Omental fat pad (tissue), 4 donors: ENCODE measurements at places on chromosomes 7 and 10. TPM values are rescaled to one million over a fixed set of nuclear protein-coding genes. Genes with fewer than 3 reads are reported as not detected.

Gene AQP1
- total RNA-seq, result 416 TPM

Gene CALCR
- total RNA-seq, result not detected

- DNase-seq, result no peak
These were observed 58.4 kb downstream of the AGK start for GRCh38 chr7:141609576-141609975.

DNA sequence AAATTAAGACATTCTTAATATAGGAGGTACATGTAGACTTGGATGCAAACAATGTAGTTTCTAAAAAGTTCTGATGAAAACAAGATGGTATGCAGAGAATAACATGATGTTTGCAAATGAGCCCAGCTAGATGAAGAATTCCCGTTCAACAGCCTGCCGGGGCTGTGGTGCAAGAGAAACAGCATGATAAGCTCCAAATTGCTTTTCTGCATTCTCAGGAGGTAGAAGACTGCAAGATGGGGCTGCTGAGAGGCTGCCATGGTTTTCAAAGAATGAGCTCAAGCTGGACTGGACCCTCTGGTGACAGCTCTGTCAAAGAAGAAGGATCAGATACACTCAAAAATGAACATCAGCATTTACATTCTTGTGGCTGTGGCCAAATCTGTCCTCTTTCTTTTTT is 73.4 kb upstream of the PALS2 start:
- DNase-seq, result no peak

GRCh38 chr7:31919678-31920369 is 150.4 kb downstream of the PDE1C start:
- no peak for DNase-seq

DNA sequence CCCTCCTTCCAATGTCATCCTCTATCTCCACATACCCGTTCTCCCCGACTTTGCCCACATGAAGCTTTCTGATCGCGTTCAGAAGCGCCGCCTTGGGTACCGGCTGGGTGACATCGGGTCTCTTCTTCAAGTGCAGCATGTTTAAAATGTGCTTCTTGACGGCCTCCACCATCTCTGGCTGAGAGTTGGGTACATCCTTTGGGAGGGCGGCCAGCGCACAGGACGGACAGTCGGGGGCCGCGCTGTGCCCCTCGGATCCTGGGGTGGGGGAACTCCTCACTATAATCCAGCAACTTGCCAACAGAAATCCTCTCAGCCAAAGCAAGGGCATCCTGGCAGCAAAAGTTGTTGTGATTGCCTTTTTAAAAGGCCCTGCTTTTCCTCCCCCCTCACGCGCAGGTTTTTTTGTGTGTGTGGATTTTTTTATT is 2.8 kb downstream of the INHBA start:
- no peak for DNase-seq

GRCh38 chr7:1229202-1229947 is 3.3 kb upstream of the UNCX start:
- DNase-seq, result no peak

Gene WIPF3
- 0.19 TPM for total RNA-seq

Gene VTI1A
- 53.0 TPM for total RNA-seq

Gene OR13A1
- total RNA-seq, result not detected

DNA sequence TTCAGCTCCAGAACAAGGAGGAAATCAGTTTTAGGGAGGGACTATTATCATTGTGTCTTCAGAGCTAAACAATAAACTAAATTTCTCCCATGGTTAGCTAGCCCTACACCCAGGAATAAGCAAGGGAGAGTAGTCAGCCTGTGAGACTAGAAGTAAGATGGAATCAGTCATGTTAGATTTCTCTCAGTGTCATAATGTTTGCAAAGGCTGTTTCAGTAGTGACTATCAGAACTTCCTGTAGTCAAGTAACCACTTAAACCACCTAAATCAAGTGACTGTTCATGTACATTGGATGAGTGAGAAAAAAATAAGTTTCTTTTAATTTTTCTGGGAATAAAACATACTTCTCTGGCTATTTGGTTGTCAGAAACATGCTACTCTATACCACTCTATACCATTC is 121.6 kb downstream of the KCND2 start:
- no peak for DNase-seq

- no peak for DNase-seq
These were observed 20.9 kb downstream of the SLC29A3 start for GRCh38 chr10:71339796-71340589.

- DNase-seq, result no peak
These were observed 87.9 kb downstream of the FZD1 start for GRCh38 chr7:91352091-91352490.

DNA sequence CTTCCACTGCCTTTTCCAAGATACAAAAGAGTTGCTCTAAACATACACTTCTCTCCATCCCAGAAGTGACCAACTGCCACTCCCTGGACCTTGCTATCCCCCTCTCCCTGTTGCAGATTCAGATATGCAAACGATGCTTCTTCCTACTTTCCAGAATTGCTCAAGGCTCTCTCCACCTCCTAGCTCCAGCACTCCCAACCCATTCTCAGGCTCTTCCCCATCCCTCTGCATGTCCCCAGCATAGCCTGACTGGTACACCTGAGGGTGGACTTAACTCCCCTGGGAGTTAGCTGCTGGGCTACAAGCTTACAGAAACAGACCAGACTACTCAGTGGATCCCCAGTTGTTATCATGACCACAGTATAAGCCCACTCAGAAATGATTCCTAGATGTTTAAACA is 27.6 kb downstream of the MKRN1 start:
- DNase-seq, result no peak
